Neural progenitor cell (in vitro differentiated cells): ENCODE measurements at places on chromosomes 13 and 19. TPM values are rescaled to one million over a fixed set of nuclear protein-coding genes. Genes with fewer than 3 reads are reported as not detected.

DNA sequence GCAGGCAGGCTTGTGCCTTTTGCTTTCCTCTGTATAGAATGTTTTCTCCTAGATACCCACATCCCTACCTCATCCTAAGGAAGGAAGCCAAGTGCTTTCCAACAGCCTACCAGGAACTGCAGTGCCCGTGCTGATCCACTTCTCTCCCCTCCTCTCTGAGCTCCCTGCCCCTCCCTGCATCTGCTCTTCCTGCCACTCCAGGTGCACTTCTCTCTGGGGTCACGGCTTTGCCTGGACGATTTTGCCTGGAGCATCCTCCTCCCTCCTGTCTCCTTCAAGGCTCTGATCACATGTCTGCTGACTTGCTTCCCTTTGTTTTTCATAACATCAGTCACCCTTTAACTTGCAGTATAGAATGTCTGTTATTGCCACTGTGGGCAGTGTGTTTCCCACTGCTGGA, 34.7 kb upstream of the IRS2 start:
- no peak for DNase-seq
- no peak overlapping the region for H3K27ac ChIP-seq
- H3K4me1 ChIP-seq, result no peaks in the 10 kb centered on the region

ZNF829 gene
- 5.9 and 8.0 TPM in 2 replicates for total RNA-seq

DNA sequence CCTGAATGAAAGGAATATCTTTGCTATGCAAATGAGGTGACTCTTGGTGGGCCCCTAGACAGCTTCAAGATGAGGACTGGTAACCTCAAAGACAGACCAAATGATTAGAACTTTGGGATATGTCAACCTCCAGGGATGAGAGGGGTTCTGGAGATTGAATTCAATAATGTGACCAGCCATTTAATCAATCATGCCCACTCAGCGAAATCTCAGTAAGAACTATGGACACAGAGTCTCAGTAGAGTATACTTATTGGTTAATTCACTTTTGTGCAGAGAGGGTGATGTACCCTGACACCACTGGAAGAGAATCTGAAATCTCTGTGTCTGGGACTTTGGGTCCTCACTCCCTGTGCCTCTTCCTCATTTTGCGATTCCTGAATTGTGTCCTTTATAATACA, 662.8 kb downstream of the OLFM4 start:
- H3K4me3 ChIP-seq, result no peak overlapping the region
- H3K27me3 ChIP-seq, result no peaks in the 10 kb centered on the region
- H3K27ac ChIP-seq, result no peak overlapping the region
- DNase-seq, result no peak

DNA sequence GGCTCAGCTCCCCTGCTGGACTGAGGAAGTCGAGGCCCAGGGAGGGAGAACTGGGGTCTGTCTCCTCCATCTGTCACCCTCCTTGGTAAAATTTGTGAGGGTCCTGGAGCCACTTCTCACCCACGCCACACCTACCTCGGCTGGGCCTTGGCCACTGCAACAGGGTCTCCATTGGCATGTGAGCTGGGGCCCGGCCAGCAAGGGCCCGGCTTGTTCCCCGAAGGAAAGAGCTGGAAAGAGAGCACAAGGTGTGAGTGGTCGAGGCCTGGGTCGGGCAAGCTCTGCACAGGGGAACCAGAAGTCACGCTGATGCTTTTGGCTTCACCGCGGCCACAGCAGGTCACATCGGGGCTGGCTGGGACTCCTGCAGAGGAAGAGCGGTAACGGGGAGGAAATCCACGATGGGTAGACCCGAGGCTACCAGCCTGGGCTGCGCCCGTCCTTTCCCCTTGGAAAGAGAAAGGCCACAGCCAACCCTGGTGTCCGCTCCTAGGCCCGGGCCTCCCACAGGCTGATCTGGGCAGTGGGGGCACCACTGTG, 9.0 kb downstream of the NANOS3 start:
- no peak overlapping the region for H3K27ac ChIP-seq
- no peak for DNase-seq
- H3K27me3 ChIP-seq, result no peaks in the 10 kb centered on the region
- H3K4me3 ChIP-seq, result no peak overlapping the region
- H3K36me3 ChIP-seq, result no peaks in the 10 kb centered on the region

- peaks cover 63% of the 10 kb centered on the region for H3K27me3 ChIP-seq
- H3K4me1 ChIP-seq, result peaks cover 8% of the 10 kb centered on the region
- H3K4me3 ChIP-seq, result peak within 1 kb of the TSS; percentile 43
- H3K36me3 ChIP-seq, result no peaks in the 10 kb centered on the region
Measured at GRCh38 chr19:49441210-49441959, at the start of gene SLC17A7. Gene SLC17A7, minus strand, starts transcription at chr19:49441527. Its CDS starts 148 bp downstream, at chr19:49441379.

DNA sequence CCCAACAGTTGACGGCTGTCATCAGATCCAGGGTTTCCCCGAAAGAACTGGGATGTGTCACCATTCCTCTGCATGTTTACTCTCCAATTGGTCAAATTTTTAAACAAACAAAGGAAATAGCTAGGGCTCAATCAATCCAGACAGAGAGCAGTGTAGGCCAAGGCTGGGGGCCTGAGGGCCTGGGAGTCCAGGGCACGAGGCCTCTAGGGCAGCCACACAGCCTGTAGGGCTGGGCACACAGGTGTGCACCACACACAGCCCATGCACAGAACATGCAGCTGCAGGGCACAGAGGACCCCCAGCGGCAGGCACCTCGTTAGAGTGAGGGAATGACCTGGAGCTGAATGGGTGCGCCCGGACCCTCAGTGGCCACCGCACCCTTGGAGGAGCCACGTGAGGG, 9.5 kb downstream of the MIER2 start:
- no peaks in the 10 kb centered on the region for H3K4me1 ChIP-seq
- no peaks in the 10 kb centered on the region for H3K27me3 ChIP-seq
- H3K36me3 ChIP-seq, result peaks cover 5% of the 10 kb centered on the region
- no peak for DNase-seq

GRCh38 chr13:46179969-46180763, 1.8 kb downstream of the LCP1 start:
- H3K27me3 ChIP-seq, result no peaks in the 10 kb centered on the region
- DNase-seq, result no peak
- no peaks in the 10 kb centered on the region for H3K36me3 ChIP-seq
- no peak overlapping the region for H3K27ac ChIP-seq
